Fibroblast of skin of scalp (primary cell): ENCODE measurements at places on chromosomes 5 and 9.
A peak's percentile ranks its signal among the peaks of the same experiment; 100 is the strongest.

DNA sequence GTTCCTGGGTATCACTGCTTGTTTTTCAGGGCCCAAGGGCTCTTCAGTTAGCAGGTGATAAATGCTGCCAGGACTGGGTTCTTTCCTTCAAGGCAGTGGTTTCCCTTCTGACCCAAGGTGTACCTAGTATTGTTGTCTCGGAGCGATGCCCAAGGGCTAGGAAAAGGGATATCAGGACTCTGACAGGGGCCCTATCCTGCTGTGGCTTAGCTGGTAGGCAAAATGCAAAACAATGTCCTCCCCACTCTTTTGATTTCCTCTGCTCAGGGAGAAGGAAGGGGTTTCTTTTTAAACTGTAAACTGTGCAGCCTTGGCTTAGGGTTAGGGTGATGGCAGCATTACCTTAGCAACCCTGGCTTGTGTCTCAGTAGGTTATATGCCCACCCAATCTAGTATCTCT, 508.8 kb upstream of the CTNND2 start:
- DNase-seq = no peak

- DNase-seq = no peak
Measured at GRCh38 chr5:2373631-2374030, 377.8 kb downstream of the IRX2 start.

- DNase-seq = no peak
Measured at GRCh38 chr9:125987420-125987819, 240.2 kb downstream of the PBX3 start.

DNA sequence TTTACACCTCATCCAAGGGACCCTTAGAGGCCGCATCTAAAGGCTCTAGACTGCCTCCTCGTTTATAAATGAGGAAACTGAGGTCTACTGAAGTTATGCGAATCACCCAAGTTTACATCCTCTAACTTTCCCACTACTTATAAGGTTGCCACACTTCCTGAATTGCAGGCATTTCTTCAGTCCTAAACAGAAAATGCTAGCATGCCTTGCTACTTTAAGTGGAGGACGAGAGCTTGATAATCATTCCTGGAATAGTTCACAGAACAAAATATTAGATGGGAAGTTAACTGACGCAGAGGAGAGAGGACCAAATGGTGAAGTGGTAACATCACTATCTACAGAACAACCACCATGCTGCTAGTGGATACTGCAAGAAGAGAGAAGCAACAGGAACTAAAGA, 85.8 kb downstream of the GNAQ start:
- DNase-seq = peak; percentile 50

GRCh38 chr9:107375651-107376369, 92.7 kb downstream of the RAD23B start:
- no peak for DNase-seq

- no peak for DNase-seq
Measured at GRCh38 chr9:137306066-137306849, 4.2 kb upstream of the NRARP start.

DNA sequence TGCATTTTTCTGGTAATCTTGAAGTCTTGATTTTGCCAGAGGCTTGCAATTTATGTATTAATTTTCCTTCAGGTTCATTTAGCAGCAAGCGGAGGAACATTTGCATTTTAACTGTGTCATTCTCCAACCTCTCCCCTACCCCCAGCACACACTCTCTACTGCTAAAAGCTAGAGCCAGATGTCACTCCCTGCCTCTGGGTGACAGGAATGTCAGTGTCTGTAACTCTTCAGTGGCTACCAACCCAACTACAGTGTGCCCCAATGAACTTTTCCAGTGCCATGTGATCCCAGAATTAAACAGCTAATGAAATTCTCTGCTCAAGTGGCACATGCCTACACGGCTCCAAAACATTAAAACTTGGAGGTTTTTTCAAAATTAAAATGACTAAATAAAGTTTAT, 260.3 kb downstream of the GOLPH3 start:
- no peak for DNase-seq

DNA sequence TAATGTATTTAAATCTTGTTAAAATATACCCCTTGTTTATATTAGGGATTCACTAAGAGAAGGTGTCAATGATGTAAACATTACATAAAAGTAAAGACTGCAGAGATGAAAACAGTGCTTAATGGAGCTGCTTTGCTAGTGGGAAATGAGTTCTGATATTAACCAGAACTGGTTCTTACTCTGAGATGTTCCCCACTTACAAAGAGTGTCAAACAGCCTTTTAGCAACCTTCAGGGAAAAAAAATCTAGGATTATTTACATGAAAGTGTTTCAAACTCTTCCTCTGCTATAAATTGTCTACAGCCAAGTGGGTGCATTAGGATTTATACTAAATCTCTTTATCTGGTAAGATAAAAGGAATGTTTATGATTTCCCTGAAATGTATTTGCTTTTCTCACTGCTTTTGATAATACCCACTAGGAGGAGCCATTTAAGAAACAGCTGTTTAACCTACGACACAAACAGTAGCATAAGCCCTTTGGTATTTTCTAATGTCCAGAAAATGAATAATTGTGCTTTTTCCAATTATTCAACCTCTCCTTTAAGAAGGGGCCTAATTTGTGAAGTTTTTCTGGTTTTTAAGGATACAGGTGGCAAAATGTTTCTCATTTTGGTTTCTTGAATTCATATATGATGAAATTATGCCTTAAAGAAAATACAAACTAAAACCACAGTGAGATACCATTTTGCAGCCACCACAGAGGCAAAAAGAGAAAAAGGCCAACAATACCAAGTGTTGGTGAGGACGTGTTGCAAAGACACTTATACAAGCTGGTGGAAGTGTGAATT, 186.3 kb downstream of the TLE4 start:
- DNase-seq = peak; percentile 36

- DNase-seq = peak; percentile 85
Measured at GRCh38 chr9:91036826-91037510, 235.3 kb downstream of the SYK start.

DNA sequence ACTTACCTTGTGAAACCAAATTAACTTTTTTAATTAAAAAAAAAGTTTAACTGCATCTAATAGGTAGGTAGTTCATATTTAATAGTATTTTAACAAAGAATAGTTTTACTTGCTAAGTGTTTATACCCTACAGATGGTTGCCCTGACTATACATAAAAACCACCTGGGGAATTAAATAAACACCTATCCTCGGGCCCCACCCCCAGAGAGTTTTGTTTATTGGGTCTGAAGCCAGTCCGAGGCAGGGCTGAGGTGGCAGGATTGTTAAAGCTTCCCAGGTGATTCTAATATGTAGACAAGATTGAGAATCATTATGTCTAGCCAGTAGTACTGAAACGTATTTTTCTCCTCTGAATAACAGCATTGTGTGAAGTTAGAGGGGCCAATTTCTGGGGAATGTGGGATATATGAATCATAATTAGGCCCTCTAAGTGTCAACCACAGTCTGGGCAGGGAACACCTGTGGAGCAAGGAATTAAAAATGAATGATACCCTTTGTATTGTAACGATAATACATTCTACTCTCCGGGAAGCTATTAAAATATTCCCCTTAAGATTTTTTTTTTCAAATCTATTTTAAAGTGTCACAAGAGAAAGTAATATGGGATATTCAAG, 5.6 kb upstream of the PAM start:
- DNase-seq = no peak

DNA sequence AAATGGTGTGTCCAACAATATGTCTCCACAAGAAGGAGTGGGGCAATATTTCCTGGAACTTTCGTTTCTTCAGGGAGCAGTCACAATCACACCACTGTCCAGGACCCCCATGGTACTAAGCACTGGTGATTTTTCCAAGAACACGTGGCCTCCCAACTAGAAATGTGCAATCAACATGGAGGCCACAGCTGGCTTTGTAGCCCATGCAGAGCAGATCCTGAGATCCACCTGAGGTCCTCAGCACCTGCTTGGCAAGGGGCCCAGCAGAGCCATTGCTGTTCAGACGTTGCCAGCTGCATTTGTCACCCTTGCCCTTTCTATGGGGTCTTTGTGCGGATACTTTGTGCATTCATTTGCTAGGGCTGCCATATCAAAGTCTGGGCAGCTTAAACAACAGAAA, 334.5 kb upstream of the IRX4 start:
- no peak for DNase-seq

DNA sequence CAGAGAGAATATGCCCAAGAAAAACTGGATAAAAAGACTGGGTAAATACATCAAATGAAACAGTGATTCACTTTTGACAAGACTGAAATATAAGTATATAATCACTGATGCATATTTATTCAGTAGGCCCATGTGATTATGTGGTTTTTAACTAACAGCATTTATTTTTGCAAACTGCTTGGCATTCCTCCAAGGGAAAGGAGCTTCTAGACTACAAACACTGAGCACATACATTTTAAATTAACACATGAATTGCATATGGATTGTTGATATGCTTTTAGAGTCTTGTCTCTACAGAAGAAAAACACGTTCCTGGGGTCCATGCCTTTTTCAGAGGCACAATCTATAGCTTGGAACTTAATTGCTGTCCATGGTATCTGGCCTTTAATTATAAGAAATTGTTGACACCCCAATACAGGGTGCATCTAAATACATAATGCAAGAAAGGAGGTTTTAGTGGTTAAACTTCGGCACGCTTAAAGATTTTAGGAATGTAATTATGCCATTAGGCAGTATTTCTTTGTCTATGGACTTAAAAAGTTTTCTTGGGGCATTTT, 6.9 kb upstream of the MEIKIN start:
- DNase-seq = peak; percentile 58

DNA sequence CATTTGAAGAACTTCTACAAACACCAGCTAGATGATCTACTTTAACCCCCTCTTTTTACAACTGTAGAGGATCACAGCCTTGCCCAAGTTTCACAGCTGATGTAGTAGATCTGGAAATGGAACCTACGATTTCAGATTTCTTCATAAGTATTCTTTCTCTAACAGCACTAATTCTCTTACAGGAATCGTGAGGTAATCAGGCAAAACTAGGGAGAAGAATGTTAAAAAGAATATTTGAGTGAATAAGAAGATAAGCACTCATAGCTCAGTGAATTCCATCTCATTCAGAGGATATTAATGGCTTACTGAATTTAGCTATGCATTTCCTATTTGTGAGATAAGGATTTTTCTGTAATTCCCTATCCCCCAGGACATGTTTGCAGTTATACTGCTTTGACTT, 42.1 kb downstream of the NADK2 start:
- DNase-seq = peak; percentile 23

GRCh38 chr5:77871946-77872345, 95.8 kb upstream of the TBCA start:
- no peak for DNase-seq

- DNase-seq = no peak
Measured at GRCh38 chr5:54438620-54439389, 16.7 kb upstream of the HSPB3 start.

DNA sequence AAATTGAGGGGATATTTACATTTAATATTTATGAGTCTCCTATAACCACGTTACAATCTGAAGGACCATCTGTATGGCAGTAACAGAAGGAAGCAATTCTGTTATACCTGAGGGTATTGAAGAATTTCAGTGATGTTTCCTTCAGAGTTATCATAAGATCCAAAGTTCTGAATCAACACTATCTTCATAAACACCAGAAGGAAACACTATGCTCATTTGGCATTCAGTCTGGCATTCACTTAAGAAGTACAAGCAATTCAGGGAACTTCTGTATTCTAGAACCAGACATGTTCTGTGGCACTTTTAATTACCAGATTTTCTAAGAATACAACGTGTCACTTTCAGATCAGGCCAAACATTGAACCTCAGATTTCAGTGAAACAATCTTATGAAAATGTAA, 9.6 kb downstream of the DAB2 start:
- DNase-seq = no peak

DNA sequence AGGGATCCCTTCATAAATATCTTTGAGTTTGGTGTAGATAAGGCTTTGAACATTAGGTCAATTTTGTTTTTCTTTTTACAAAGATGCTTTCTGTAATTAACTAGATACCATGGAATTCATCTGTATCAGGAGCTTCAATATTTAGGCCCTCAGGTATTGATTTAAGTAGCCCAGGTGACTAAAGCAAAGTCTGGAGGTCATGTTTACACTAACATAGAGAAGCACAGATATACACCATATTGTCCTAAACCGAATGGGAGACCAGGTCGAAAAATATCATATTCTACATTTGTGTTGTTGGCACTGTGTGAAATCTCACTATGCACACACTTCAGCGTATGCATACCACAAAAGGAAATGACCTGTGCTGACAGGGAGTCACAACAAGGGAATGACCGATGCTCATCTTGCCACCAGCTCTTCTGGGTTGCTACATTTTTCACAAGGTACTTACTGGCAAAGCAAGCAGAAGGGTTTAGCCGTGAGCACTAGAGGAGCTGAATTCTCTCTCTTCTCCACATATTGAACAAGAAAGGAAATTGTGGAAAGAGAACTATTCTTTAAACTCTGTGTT, 98.5 kb upstream of the IL7R start:
- DNase-seq = no peak

DNA sequence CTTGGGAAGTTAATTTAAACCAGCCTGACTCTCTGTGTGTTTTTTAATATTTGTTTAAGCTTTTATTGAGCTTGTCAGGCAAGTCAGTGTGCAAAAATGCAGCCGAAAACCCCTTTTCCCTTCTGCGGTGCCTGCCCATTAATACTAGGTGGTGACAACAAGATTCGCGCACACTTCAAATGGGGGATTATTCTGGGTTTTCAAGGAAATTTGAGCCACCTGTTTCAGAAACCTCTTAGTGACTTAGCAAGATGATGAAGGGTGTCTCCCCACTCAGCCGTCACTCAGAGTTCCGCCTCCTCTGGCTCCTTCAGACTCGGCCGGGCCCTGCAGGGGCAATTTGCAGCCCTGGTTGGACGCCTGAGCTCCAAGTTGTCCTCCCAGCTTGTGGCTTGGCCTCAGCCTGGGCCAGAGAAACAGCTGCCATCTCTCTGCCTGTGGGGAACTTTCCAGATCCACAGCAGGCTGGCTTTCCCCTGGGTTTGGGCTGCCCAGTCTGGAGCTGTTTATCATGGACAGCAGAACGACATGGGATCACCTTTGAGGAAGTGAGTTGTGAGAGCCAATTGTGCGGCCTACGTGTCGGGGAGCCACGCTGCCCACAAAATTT, 75.9 kb downstream of the SPRY4 start:
- peak; percentile 77 for DNase-seq

DNA sequence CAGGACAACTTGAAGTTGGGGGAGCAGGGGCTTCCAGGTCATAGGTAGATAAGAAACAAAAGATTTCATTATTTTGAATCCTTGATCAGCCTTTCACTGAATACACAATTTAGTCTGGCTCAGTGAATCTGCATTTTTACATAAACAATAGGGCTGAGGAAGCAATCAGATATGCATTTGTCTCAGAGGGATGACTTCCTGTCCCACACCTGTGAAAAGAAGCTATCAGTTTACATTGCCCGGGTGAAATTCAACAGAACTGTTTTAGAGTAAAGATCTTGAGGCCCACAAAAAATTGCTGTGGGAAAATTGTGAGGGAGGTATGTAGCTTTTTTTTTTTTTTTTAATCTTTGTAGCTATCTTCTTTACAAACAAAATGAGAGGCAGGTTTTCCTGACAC, 38.3 kb downstream of the DNAJB5 start:
- no peak for DNase-seq

- DNase-seq = no peak
Measured at GRCh38 chr5:111667128-111667736, 89.8 kb downstream of the NREP start.
